ENCODE measurements at places on chromosomes 7 and 10.

- no peak for DNase-seq
Observed at GRCh38 chr7:98559958-98560357, 57.1 kb upstream of the NPTX2 start.

DNA sequence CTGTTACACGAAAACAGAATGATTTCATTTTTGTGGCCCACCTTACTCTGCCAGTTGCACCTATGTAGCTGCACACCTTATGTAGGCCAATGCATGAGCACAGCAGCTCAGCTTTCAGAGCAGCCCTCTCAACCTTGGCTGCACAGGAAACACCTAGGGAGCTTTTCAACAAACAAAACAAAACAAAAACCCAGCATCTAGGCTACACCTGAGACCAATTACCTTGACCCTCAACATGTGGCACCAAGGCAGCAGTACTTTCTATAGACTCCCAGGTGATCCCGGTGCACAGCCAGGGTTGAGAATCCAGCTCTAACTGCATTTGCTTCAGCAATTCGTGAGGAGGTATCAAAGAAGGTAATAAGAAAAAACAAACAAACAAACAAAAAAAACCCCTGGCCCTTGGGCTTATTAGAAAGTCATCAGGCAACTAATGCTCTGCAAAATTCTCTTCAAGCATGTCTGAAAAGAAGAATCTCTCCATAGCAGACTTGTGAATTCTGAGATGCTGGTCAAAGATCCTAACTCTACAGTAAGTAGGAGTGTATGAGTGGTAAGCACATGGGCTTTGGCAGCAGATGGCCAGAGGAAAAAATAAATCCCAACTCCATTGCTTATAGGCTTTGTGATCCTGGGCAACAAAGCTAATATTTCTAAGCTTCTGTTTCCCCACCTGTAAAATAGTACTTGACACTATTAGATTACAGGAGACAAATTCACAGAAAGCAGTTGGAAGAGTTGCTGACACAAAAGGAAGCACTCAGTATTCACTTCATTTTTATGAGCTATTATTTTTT lies 113.4 kb upstream of the NOBOX start:
- DNase-seq = no peak

DNA sequence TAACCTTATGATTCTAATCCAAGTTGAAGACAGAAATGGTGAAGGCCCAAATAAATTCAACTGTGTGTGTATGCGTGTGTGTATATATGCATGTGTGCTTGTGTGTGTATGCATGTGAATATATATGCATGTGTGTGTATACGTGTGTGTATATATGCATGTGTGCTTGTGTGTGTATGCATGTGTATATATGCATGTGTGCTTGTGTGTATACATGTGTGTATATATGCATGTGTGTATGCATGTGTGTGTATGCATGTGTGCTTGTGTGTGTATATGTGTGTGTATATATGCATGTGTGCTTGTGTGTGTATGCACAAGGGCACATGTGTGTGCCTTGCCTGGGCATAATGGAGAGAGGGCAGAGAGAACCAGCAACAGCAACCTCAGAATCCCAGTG lies 184.7 kb upstream of the PLPP4 start:
- no peak for DNase-seq

DNA sequence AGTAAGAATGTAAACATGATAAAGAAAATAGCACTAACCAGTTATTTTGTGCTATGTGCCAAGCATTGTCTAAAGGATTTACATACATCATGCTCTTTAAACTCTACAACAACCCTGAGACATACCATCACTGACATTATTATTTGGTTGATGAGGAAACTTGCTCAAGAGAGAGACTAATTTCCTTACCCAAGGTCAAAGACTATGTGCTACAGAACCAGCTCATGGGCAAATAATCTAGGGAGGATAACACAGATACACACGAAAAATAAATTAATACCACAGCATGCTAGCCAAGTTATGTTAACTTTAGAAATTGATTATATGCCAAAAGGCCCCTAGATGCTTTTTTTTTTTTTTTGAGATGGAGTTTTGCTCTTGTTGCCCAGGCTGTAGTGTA lies 2.7 kb downstream of the ANKRD16 start:
- no peak for DNase-seq

DNA sequence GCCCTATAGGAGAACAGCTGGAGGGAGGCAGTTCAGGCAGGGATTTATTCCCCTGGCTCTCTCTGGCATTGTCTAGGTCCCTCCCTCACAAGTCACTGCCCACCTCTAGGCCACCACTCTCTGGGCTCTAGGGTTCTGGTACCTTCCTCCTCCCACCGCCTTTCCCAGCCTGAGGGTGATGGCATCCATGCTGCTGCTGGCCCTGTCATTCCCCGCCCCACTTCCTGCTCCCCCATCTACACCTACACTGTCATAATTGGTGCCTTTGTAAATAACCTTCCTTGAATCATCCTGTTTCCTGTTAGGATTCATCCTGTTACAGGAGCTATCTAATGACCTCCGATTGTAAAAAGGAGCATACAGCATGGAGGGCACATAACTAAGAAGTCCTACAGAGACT lies 303.3 kb upstream of the COBL start:
- no peak for DNase-seq

DNA sequence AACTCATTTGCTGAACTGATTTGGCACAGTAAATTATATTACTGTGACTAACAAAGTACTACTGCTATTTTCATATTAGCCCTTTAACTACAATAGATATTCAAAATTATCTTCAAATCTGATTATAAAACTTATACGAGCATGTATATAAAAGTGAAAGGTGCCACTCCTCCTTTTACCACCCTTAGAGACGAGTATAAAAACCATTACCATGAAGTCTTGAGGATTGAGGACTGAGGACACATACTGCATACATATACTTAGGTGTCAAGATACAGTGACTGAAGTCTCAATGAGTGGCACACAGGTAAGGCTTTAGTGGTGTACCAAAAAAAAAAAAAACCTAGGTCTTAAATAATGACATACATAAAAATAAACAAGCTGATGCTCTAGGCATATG lies 98.6 kb downstream of the DNAJC1 start:
- DNase-seq = no peak

DNA sequence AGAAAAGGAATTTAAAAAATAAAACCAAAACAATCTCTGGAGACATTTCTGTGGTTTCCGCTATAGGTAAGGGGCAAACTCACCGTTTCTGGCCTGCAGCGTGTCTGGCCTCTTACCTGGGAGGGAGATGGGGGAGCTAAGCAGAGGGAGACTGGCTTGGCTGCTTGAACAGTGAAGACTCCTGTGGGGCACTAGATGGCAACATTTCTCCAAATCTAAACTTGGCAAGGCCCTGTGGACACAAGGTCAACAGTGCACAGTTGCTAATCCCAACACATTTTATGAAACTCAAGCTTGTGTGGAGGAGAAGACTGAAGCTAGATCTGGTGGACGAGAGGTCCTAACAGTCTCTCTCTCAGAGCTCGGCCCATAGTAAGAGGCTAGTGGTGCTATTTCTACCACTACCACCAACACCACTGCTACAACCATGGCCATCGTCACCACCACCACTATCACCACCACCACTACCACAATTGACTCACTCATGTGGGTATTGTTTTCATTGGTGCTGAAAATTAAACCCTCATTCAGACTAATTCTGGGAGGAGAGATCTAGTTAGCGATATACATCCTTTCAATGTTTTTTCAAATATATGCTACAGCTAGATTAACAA lies 28.4 kb upstream of the CDHR3 start:
- no peak for DNase-seq

- DNase-seq = no peak
Observed at GRCh38 chr7:18200266-18200665, 172.6 kb upstream of the PRPS1L1 start.

GRCh38 chr10:117365612-117366011 lies 9.6 kb downstream of the PDZD8 start:
- DNase-seq = no peak

DNA sequence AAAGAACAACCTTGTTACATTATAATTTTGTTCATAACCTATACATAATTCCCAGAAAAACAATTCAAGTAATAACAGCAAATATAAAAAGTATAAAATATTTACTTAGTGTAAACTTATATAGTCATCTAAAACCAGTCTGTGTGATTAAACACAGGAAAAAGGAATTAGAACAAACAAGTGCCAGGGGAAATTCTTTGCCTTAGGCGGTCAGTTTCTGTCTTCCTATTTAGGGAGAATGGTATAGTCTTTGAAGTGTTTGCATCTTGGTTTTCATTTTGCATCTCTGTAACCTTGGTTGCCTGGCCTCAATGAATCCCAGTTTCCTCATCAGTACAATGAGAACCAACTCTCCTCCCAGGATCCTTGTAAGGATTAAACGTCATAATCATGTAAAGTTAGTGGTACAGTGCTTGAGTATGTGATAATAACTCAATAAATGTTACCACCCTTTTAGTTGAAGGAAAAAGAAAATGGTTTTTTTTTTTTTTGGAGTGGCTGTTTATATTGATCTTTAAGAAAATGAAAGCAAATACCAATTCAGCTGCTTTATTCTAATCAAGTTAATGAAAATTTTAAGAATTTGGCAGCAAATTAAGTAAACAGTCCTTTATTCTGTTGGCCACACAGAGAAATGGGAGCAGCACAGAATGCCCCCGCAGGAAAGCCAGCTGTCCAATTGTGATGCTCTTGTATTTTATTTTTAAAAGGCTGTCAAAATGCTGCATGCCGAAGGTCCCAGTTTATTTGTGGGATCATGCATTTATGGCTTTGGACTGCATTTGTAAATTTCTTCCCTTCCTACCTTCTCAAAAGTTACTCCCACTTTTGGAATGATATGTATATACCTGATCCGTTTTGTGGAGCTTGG lies 61.8 kb downstream of the SHH start:
- DNase-seq = no peak

GRCh38 chr10:121627876-121628581 lies 29.8 kb upstream of the FGFR2 start:
- no peak for DNase-seq

DNA sequence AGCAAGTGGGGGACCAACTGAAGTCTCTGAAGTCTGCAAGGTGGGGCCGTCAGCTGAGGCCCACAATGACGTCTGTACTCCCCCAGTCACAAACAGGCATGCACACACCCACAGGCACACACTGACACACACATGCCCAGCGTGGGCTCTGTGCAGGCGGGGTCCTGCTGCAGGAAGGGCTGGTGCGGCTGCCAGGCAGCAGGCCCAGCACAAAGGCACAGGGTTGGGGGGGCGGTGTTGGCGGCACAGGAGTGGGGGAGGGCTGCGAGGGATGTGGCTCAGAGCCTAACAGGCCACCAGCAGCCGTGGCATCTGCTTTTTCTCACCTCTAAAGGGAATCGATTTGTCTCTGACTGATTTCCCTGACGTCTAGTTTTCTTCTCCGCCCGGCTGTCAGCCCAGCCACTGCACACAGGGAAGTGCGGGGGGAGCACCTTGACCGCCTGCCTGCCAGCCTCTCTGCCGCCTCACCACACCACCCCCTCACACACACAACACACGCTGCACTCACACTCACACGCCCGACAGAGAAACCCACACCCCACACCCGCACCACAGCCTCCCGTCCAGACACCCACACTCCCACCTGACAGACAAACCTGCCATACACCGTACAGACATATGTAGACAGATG lies 43.5 kb upstream of the ZMIZ1 start:
- DNase-seq = no peak

GRCh38 chr7:123749537-123749857 lies 694 bp upstream of the WASL start:
- DNase-seq = no peak

GRCh38 chr7:78224923-78225322 lies 426.4 kb downstream of the PHTF2 start:
- DNase-seq = no peak
